Erythroblast (primary cell): ENCODE measurements at places on chromosomes 6 and 20.
A peak's percentile ranks its signal among the peaks of the same experiment; 100 is the strongest.

- DNase-seq, result no peak
These were observed 46.7 kb downstream of the RAB44 start for GRCh38 chr6:36744304-36744673.

GRCh38 chr20:43749734-43750294 is 23.0 kb upstream of the GTSF1L start:
- DNase-seq, result peak; percentile 73

DNA sequence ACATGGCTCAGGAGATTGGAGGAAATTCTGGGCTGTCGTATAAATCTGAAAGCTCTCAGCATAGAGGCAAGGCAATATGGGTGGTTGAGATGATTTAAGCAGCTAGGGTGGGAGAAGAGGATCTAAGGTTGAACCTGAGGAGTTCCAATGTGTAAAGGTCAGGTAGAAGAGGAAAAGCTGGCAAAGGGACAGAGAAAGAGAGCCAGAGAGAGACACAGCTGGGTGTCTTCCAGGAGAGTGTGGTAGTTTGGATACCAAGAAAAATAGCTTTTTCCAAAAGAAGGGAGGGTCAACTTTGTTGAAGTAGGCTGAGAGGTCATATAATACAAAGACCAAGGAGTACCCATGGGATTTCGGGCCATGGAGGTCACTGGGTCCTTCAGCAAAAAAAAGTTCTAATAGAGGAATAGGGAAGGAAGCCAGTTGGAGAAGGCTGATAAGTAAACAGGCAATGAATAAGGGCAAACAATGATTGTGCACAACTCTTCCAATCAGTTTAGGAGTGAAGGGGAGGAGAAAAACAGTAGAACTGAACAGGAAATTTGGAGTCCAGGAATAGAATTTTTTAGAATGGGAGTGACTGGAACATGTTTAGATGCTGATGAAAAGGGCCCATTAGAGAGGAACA is 135.1 kb downstream of the QRSL1 start:
- DNase-seq, result no peak

DNA sequence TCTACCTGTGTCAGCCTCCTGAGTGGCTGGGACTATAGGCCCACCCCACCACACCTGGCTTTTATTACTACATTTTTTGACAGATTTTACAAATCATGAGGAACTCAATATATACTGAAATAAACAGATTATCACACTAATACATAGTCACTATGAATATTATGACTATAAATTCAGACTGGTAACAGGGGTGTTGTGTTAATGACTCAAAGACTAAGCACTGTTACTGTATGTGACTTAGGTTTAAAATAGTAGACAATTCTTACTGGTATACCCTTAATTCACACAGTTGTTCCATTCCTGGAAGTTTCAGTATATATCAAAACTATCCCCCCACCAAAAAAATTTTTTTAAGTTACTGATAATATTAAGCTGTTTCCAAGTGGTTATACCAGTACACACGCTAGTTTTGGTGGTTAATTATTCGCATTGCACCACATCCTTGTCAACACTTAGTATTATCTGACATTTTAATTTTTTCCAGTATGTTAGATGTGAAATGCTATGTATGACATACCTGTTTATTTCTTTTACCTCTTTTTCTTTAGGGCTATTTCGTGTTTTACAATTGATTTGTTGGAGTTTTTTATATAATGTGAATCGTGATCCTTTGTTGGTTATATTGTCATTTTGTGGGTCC is 34.4 kb upstream of the C20orf144 start:
- DNase-seq, result no peak

DNA sequence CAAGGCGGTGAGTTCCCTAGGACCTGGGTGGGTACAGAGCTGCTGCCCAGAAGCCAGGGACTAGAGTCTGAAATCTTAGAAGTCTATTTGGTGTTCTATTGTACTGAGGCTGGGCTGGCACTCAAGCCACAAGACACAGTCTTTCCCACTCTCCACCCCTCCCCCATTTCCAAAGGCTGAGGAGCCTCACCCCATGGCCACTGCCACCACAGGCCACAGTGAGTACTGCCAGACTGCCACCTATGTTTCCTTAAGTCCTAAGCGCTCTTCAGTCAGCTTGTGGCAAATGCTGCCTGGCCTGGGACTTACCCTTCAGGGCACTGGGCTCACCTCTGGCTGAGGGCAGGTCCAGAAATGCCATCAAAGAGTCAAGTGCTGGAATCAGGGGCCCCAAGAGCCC is 469.3 kb downstream of the HAO1 start:
- DNase-seq, result no peak

- DNase-seq, result peak; percentile 65
These were observed 1.1 kb downstream of the L3MBTL3 start for GRCh38 chr6:130019326-130020072.

DNA sequence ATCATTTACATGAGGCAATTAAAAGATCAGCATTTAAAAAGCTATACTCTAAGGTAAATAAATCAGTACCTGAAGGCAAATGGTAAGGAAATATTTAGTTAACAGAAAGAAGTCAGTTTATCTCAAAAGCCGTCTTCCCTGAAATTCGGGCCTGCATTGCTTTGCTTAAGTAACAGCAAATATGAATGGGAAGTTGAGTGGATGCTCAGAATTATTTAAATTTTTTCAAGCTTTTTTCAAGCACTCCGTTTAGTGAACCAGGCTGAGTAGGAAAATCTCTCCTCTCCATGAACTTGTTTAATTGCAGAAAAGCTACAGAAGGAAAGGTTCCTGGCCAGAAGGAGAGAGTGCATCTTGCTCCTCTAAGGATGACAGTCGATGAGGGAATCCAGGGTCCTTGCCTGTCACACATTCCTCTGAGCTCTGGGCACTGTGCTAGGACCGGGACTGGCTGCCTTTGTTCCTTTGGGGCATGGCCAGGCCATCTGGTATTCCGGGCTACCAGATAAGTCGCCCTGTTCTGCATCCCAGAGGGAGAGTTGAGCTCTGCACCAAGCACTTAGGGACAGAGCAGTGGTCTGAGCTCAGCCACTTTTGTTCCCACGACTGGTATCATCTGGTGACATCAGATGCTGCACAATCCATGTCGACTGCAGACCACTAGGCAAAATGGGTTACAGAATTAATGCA is 77.6 kb downstream of the RIN2 start:
- no peak for DNase-seq

DNA sequence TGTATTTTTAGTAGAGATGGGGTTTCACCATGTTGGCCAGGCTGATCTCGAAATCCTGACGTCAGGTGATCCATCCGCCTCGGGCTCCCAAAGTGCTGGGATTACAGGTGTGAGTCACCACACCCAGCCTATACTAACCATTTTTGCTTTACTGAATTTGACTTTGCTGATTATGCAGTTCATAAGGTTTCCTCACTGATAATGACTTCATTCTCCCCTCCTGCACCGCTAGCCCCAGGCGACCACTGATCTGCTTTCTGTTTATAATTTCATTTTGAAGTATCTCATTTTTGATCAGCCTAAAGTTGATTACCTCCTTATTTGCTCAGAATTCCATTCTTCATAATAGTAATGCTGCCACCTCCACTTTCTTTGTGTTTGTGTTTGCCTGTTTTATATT is 48.7 kb upstream of the FAM83D start:
- no peak for DNase-seq

- DNase-seq, result no peak
These were observed 92.1 kb upstream of the FAM184A start for GRCh38 chr6:119170447-119171087.
